ENCODE measurements at places on chromosomes 5 and 9. TPM values are rescaled to one million over a fixed set of nuclear protein-coding genes. Genes with fewer than 3 reads are reported as not detected.
A peak's percentile ranks its signal among the peaks of the same experiment; 100 is the strongest.

GRCh38 chr9:115209601-115210306 lies 91.8 kb upstream of the TNC start:
- peak; percentile 61 for DNase-seq

DNA sequence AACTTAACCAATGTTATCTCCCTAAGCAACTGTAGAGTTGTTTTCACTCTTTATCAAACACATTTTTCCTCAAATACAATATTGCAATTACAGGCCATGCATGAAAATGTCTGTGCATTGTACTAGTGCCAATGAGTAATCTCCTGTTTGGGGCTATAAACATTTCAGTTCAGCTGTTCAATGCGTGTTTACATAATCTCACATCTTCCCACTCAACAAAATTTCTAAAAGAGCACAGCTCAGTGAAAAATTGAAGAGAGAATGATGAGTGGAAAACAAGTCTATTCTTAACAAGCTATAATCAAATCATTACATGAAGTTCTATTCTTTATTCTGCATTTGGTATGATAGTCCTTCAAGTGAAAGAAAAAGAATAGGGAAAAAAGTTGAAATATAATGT lies 780.5 kb upstream of the CDH9 start:
- DNase-seq, result peak; percentile 48

DNA sequence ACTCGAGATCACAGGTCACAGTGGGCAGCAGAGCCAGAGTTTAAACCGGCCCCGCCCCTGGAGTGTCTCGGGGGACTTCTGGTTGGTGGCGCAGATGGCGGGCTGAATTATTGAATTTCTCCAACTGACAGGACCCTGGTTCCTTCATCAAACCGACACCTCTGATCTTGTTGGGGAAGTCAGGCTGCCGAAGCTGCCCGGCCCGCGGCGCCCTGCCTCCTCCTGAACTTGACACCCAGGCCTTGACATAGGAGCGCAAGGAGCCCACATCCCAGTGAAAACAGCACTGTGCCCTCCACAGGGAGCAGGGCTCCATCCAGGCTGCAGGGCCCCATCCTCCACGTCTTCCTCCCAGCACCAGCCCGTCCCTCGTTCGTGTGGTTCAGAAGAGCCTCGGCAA lies 105.2 kb downstream of the OLFM1 start:
- no peak for DNase-seq

DNA sequence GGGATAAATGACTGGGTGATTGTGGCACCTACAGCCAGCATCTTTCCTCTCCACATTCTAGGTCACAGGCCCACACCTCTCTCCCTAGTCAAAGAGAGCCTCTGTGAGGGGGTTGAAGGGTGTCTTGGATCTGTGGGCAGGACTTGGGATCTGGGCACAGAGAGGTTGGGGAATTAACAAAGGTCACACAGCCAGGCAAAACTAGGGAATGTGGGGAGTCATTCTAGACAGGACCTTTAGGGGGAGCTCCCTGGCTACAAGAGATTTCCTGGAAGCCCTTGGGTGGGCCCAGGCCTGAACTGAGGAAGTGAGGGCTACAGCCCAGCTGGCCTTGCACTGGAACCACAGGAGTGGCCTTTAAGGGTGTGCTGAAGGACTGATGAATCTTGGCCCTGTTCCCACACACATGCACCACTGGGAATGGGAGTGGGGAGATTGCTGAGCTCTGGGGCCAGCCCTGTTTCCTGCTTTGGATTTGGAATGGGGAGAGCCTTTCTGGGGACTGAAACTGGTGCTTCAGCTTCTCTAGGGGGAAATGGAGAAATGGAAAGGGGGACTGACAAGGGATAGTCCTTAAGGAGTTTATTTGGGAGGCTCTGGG lies 12.4 kb upstream of the CXXC5 start:
- DNase-seq, result peak; percentile 72

DNA sequence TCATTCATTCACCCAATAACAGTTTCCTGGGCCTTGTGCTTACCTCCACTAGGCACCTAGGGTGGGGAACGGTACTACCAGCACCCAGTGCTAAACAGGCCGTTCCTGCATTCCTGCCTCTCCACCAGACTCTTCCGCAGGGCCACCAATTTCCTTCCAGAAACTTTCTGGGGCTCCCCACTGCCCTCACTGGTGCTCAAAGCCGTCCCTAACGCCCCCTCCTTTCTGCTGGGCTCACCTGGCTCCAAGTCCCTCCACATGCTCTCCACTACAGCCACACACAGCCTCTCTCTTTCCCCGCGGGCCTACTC lies 1.4 kb downstream of the PHF19 start:
- no peak for DNase-seq

Gene RXFP3
- not detected for total RNA-seq

Gene RXRA
- 17.5 TPM for total RNA-seq

All from PC-3 (cell line).